Stimulated activated CD4-positive, alpha-beta T cell treated with anti-CD3 and anti-CD28 coated beads, TNF-alpha, amount 100 ng/mL, for 24 hours (primary cell): ENCODE measurements at places on chromosomes 11 and 22.

- DNase-seq: no peak
Measured at GRCh38 chr22:49429066-49429465, 398.6 kb downstream of the BRD1 start.

DNA sequence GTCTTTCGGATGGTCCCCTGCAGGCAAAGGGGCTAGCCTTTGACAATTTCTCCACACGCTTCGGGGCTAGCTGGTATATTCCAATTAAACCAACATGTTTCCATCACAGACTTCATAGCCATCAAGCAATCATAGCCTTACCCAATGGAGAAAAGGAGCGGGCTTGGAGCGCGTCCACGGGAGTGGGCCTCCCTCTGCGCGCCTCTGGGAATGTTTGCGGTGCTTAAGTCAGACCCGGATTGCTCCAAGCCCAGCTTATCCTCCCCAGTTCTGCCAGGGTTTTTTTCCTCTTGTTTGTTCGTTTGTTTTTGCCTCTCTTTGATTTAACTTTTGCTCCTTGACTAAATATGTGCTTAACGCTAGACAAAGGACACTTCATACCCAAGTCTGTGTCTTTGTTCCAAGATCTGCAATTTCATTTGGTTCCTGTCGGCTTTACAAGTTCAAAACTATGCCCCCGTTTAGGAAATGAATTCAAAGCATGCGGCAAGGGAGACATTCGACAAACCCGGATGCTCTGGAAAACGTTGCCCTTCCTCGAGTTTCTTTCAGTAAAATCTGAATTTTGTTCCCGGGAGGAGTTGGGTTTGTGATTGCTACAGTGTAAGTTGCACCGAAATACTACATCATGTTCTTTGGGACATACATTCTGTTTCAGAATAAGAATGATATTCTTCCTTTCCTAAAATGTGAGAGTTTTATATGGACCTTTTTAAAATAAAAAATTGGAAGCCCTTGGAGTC lies 1.0 kb upstream of the GLB1L2 start:
- no peak for DNase-seq

DNA sequence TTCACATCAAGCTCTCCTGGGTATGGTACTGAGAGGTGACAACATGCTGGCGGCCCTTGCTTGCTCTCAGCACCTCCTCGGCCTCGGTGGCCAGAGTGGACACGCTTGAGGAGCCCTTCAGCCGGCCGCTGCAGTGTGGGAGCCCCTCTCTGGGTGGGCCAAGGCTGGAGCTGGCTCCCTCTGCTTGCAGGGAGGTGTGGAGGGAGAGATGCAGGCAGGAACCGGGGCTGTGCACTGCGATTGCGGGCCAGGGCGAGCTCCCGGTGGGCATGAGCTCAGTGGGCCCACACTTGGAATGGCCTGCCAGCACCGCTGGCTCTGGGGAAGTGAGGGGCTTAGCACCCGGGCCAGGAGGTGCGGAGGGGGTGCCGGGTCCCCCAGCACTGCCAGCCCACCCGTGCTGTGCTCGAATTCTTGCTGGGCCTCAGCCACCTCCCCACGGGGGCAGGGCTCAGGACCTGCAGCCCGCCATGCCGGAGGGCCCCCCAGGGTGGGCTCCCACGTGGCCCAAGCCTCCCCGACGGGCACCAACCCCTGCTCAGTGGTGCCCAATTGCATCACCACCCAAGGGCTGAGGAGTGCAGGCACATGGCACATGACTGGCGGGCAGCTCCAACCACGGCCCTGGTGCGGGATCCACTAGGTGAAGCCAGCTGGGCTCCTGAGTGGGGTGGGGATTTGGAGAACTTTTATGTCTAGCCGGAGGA lies 106.2 kb downstream of the RAB38 start:
- DNase-seq: no peak

DNA sequence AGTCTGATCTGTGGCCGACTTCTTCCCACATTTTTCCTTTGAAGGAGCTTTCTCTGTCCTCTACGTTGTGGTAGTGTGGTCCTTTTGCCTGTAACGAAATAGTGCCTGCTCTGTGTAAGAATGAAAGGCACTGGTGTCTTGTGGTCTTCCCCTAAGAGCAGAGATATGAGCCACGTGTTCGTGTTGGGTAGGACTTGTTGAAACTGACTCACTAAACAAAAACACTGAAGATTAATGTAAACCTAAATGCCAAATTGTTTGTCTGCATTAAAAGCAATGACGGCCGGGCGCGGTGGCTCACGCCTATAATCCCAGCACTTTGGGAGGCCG lies 10.1 kb upstream of the RPS3 start:
- no peak for DNase-seq

- DNase-seq: no peak
Measured at GRCh38 chr22:38741166-38741565, 14.6 kb downstream of the SUN2 start.

DNA sequence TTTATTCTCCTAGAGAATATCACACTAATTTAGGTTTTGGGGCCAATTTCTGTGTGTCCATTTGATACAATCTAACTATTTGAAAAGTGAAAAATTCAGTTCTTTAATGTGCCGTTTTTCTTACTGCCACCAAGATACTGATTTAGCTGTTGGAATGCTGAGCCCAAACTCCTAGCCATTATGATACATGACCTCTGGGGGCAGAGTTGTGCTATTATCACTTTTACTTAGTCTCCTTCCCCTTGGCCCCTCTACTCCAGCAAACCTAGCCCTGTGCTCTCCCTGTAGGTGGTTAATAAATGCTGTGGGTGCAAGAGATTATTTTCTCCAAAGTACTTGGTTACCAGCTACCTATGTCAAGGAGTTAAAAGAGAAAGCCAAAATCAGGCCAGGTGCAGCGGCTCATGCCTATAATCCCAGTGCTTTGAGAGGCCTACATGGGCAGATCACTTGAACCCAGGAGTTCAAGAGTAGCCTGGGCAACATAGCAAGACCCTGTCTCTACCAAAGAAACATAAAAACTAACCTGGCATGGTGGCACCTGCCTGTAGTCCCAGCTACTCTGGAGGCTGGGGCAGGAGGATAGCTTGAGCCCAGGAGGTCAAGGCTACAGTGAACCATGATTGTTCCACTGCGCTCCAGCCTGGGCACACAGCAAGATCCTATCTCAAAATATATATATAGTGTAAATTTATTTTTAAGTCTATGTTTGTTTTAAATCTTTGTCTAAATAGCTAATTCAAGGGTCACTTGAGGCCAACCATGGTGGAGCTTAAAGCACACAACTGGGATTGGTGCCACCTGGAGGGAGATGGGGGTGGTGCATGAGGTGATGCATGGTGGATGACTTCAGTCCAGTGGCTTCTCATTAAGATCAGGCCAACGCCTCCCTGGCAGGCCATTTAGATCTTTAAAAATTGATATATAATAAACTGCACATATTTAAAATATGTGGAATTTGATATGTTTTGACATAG lies 193.2 kb upstream of the PLET1 start:
- DNase-seq: peak; percentile 42

DNA sequence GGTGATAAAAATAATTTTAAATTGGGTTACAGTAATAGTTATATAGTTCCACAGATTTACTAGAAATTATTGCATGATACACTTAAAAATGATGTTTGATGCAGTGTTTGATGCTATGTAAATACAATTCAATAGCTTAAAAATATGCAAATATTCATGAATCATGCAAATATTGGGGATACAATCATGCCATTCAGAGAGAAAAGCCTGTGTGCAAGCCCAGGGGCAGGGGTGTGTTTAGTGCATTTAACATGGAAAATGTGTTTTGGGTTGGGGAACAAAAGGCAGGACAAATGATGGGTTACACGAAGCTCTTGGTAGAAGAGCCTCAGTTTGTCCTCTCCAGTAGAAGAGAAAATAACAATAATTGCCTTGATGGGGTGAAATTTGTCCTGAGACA lies 6.0 kb downstream of the TRIM22 start:
- DNase-seq: no peak

DNA sequence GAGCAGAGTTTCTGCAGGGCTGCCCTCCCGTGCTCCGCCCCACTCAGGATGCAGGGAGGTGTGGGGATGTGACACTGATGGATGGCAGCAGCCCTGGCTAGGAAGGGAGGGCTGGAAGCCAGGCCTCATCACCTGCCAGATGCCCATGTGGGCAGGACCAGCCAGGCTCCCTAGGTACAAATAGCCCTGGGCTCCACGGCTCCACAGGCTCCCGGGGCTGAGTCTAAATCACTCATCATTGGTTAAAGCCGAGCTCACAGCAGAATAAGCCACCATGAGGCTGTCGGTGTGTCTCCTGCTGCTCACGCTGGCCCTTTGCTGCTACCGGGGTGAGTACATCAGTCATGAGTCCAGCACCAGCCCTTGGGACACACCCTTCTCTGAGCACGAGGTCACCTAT lies at the start of gene SCGB1D1:
TSS of gene SCGB1D1 (plus strand) at position 206 of the 400 bp plus-strand sequence. CDS start at position 275, 69 bp downstream.
- no peak for DNase-seq

DNA sequence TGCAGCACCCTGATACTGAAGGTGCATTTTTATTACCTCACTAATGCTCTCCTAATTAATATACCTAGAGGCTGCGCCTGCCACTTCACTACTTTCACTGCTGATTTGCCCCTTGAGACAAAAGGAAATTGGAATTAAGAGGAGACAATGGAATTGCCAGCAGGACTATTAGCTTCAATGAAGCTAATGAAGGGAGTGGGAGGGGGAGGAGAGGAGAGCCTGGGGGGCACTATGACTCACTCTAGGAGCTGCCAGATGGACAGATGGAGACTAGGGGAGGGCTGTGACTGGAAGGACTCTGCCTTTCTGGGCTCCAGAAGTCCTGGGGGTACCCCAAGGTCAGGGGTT lies 102.8 kb upstream of the DRD2 start:
- DNase-seq: no peak

DNA sequence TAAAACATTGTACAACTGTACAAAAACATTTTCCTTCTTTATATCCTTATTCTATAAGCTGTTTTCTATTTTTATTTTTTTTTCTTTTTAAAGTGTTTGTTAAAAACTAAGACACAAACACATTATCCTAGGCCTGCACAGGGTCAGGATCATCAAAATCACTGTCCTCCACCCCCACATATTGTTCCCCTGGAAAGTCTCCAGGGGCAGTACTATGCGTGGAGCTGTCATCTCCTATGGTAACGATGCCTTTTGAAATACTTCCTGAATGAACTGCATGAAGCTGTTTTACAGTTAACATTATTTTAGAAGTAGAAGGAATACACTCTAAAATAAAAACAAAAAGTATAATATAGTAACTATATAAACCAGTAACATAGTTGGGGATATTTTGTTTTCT lies 67.2 kb downstream of the ZC3H12C start:
- DNase-seq: no peak

- no peak for DNase-seq
Measured at GRCh38 chr22:37298748-37299495, 16.6 kb downstream of the CYTH4 start.

GRCh38 chr11:124749912-124750311 lies 2.1 kb downstream of the VSIG2 start:
- DNase-seq: no peak

GRCh38 chr22:45673482-45674175 lies 2.0 kb downstream of the ATXN10 start:
- DNase-seq: no peak

- no peak for DNase-seq
Measured at GRCh38 chr22:22244316-22245250, at the start of gene VPREB1. Gene VPREB1, plus strand, starts transcription at chr22:22244786. Its CDS starts 28 bp downstream, at chr22:22244814.
